ENCODE measurements at places on chromosomes 6 and 20.
A peak's percentile ranks its signal among the peaks of the same experiment; 100 is the strongest.

DNA sequence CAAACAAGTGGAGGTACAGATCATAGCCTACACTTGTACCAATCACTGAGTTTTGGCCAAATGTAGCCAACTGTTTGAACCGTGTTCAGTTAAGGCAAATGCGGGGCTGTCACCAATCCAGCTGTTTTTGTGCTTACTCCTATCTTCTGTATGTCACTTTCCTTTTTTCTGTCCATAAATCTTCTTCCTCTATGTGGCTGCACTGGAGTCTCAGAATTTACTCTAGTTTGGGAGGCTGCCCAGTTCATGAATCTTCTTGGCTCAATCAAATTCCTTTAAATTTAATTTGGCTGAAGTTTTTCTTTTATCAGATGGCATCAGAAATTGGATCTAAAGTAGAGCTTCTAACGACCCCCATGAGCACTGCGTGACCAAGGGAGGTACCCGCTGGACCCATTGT, 11.7 kb upstream of the STX7 start:
- DNase-seq = no peak

- DNase-seq = no peak
Observed at GRCh38 chr6:148535976-148536375, 193.3 kb downstream of the SASH1 start.

GRCh38 chr6:150698391-150698790, 98.7 kb downstream of the PLEKHG1 start:
- no peak for DNase-seq

DNA sequence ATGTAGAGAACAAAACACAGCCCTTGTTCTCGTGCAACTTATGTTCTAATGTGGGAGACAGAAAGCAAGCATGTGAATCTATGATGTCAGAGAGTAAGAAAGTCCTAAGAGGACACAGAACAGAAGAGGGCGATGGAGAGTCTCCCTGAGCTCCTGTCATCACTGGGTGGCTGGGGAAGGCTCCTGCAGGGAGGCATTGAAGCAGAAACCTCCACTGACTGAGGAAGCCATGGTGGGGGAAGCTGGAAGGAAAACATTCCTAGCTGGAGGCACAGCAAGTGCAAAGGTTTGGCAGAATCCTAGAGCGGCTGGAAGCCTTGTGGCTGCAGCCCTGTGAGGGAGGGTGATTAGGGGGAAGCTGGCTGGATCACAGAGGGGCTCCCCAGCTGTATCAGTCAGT, 248.0 kb downstream of the CDH26 start:
- DNase-seq = no peak

DNA sequence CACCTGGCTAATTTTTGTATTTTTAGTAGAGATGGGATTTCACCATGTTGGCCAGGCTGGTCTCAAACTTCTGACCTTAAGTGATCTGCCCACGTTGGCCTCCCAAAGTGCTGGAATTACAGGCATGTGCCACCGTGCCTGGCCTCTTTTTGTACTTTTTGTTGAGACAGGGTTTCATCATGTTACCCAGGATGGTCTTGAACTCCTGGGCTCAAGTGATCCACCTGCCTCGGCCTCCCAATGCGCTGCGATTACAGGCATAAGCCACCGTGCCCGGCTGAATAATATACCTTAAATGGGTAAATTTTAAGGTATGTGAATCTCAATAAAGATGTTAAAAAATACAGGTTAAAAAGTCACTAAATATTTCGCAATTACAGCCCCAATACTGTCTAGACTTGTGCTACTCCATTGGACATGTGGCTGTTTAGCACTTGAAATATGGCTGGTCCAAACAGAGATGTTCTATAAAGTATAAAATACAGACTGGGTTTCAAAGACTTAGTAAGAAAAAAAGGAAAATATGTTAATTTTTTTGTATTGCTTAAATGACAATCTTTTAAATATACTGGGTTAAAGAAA, 42.1 kb downstream of the PPP1R3G start:
- no peak for DNase-seq

DNA sequence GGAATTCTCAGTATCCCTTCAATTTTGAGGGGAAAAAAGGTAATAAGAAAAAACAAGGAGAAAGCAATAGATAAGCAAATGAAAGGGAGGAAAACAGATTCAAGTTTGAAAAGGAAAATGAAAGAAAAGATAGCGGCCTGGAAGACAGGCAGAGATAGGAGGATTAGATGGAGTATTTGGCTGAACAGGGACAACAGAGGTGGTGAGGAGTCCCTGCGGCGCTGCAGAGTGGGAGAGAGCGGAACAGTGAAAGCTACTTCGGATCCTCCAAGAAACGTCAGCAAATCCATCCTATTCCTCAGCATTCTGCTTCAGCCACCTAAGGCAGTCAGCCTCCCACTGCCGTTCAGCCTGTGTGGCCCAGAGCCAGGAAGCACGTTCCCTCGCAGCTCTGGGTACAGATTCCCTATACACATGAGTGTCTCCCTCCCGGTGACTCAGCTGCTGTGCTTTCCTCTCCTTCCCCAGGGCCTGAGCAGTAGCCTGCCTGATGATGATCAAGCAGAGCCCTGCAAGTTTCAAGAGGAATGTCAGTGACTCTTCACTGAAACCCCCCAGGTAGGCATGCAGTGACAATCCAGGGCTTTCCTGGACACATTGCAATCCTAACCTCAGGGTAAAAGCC, 43.4 kb upstream of the CDYL start:
- DNase-seq = no peak

DNA sequence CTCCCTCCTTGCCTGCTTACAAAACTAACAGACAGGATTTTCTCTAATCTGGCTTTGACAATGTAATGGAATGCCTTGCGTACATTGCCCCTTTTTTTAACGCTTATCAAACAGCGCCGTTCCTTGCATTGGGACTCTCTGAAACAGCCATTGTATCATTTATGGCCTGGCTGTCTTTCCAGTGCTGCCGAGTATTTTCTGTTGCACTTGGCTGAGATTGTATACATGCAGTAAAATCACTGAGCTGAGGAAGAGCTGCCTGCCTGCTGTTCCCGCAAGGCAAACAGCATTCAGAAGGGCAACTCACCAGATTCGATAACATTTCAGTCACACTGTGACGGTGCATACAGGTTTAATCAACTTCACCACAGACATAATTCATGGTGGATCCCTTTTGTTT, 106.0 kb downstream of the SH3BGRL2 start:
- no peak for DNase-seq

GRCh38 chr6:169034516-169035167, 219.0 kb downstream of the THBS2 start:
- DNase-seq = no peak

- no peak for DNase-seq
Observed at GRCh38 chr20:50085146-50085480, 27.8 kb downstream of the UBE2V1 start.

DNA sequence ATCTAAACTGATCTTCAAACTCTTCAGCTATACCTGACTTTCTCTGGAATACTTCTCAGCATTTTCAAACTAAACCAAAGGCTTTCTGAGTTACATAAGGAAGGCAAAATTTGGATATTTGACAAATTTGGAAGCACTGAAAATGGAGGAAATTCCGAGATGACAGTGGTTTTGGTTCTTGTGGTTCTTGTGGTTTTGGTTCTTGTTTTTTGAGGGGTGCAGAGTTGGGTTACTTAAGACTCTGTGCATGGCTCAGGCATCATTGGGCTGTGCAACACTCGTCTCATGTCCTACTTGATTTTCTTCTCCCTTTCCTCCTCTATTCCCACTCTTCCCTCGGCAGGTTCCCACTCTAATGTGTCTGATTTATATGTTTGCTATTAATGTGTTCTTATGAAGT, 78.0 kb downstream of the SLC22A3 start:
- DNase-seq = no peak

DNA sequence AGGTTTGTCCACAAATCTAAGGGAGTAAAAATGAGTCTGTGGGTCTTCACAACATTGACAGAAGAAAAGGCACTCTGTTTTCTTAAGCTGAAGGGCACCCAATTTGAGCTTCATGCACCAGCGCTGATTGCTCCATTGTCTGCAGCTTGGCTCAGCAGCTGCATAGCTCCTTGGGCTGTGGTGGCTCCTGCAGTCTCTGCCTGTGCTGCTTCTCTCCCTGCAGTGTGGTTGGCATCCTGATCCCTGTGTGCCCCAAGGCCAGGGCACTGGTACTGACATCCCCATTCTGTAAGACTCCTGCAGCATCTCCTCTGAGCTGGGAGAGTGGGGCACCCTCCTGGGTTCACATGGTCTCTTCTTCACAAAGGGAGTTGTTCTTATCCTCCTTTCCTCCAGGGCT, 83.2 kb upstream of the B3GAT2 start:
- no peak for DNase-seq

DNA sequence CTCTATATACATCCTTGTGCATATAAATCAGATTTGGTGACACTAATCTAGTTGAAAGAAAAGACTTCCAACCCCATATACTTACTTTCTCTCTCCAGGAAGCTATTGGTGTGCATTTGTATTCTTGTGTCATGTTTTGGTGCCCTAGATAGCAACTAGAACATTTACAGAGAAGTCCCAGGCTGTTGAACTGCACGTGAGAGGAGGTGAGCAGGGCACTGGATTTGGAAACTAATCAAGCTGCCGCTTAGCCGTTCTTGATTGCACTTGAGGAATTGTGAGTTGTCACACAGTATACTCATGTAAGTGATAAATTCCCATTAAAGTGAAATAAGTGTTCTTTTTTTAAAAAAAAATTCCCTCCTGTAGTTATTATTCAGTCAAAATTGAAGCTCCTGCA, 7.6 kb downstream of the WRNIP1 start:
- no peak for DNase-seq

GRCh38 chr6:149015535-149016525, 269.0 kb downstream of the UST start:
- DNase-seq = no peak

DNA sequence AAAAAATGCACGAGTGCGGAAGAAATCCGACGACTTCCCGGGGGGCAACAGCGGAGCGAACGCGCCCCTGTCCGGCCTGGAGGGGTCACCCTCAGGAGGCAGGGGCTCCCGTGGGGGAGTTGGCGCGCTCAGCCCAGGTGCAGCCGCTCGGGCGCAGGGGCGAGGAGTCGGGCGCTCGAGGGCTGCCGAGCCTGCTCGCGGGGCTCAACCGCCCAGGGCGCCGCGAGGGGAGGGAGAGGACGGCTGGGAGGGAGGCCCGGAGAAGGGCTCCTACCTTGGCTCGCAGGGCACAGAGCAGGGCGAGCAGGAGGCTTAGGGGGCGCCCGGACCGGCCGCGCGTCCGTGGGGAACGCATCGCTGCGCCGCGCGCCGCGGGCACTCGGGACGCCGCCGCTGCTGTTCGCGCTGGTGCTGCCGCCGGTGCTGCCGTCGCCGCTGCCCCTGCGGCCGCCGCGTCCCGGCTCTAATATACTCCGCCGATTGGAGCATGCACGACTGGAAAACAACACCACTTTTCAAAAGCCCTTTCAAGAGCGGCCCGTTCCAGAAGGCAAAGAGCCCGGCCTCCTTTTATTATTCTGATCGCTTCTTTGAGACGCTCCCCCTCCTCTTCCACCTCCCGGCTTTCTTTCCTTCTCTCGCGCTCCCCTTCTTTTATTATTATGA, 490 bp downstream of the JAG1 start:
- DNase-seq = peak; percentile 34

DNA sequence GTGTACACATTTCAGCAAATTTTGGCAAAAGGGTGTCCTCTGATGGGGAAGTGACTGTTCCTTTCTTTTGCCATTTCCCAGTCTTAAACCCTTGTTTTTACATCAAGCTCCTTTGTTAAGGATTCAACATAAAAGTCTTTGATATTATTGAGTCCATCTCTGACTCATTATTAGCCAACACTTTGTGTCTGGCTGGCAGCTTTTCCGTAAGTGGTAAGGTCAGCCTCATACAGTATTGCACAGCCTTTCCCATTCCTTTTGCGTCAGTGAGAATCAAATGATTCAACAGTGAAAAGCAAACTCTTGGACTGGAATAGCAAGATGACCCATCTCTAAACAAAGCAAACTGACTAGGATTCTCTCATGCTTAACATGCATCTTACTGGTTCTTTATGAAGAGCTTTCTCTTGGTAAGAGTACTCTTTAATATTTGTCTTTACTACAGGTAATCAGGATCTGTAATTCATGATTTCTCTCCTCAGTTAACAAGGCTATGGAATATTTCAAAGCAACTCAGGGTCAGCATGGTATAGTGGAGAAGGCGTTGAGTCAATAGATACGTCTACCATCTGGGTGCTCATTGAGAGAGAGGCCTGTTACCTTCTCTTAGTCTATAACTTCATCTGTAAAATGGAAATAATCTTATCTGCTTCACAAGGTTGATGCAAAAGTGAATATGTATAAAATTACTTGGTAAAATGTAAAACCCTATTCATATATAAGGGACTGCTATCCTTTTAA, 183.6 kb downstream of the PRL start:
- no peak for DNase-seq

DNA sequence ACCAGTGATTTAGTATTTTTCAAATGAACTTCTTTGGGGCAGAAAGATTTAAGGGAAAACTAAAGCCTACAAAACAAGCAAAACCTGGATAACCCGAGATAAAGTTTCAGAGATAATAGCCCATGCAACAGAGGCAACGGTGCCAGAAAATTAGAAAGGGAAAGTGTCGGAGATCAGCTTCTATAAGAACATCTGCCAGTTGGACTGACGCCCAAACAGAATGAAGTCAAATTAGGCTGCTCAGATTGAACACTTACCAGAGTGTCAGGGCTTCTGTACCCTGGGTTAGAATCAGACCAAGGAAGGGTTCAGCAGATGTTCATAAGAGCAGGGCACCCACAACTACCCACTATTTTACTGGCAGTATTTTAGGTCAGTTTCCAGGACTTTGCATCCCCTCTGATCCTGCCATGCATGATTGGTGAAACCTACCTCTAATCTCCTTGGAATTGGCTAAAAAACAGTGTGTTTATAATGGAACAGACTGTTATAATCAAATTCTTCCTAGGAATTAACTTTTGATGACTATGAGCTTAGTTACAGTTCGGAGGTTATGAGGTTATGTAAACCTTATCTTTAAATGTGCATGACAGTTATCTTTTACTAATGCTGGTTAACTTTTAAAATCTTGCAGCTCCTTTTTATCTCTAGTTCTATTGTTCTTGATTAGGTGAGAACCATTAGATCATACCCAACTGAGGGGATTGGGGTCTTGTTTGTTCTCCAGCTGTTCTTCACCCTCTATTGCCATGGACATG, 13.1 kb downstream of the BMP2 start:
- no peak for DNase-seq

DNA sequence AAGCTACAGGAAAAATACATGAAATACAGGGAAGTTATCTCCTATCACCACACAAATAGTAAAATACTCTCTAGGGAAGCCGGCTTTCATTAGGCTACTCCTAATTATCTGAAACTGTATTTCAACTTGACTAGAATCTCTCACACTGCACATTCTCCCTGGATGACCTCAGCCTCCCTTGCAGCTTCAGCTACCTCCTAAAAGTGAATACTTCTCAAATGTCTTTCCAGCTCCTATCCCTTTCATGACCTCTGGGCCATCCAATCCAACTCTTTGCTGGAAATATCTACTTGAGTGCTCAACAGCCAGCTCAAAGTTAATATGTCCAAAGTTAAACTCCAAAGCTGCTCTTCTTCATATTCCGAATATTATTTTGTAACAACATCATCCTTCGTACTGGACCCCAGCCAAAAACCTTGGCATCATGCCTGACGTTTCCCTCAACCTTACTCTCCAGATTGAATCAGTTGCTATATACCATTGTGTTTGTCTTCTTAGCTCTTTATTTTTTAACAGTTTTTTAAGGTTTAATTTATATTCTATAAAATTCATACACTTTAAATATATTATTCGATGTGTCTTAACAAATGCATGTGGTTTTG, 29.4 kb upstream of the KIF6 start:
- no peak for DNase-seq

- no peak for DNase-seq
Observed at GRCh38 chr20:41436679-41437078, 70.1 kb upstream of the EMILIN3 start.

Data from GM12892 (cell line).